Mammary microvascular endothelial cell (primary cell): ENCODE measurements at places on chromosomes 12 and 14. TPM values are rescaled to one million over a fixed set of nuclear protein-coding genes. Genes with fewer than 3 reads are reported as not detected.

RTRAF gene
- total RNA-seq = 109 and 140 TPM in 2 replicates

KLRG1 gene
- total RNA-seq = 0.40 and 1.1 TPM in 2 replicates

KRT6C gene
- total RNA-seq = not detected in 2 replicates

PRKAB1 gene
- 13.5 and 23.9 TPM in 2 replicates for total RNA-seq

GNG2 gene
- total RNA-seq = 11.3 and 13.6 TPM in 2 replicates

KLRC3 gene
- not detected in 2 replicates for total RNA-seq

REP15 gene
- total RNA-seq = 2.1 and 4.7 TPM in 2 replicates

SDR9C7 gene
- total RNA-seq = not detected in 2 replicates

CLEC4A gene
- total RNA-seq = 0.25 TPM in 1 of 2 replicates, not detected in the other

IFI27 gene
- 2,890 and 3,107 TPM in 2 replicates for total RNA-seq

GALNT9 gene
- 2.1 TPM in 1 of 2 replicates, not detected in the other for total RNA-seq

LIN52 gene
- 6.4 and 8.8 TPM in 2 replicates for total RNA-seq

PKP2 gene
- total RNA-seq = 1.3 and 1.9 TPM in 2 replicates

ZNF740 gene
- 4.5 and 9.0 TPM in 2 replicates for total RNA-seq

CARMIL3 gene
- 0.05 TPM in 1 of 2 replicates, not detected in the other for total RNA-seq

TPPP2 gene
- not detected in 2 replicates for total RNA-seq

C12orf54 gene
- total RNA-seq = not detected in 2 replicates

STXBP6 gene
- total RNA-seq = 0.49 TPM in 1 of 2 replicates, not detected in the other

DBX2 gene
- not detected in 2 replicates for total RNA-seq

CLEC4C gene
- not detected in 2 replicates for total RNA-seq

CS gene
- total RNA-seq = 156 and 157 TPM in 2 replicates

MIPOL1 gene
- 3.6 and 8.4 TPM in 2 replicates for total RNA-seq

PLD4 gene
- total RNA-seq = not detected in 2 replicates

ACOT6 gene
- total RNA-seq = not detected in 2 replicates

C14orf132 gene
- total RNA-seq = 1.9 and 2.2 TPM in 2 replicates

PLXNC1 gene
- total RNA-seq = 0.80 and 1.6 TPM in 2 replicates

LHX5 gene
- total RNA-seq = not detected in 2 replicates

GARIN6 gene
- total RNA-seq = not detected in 2 replicates
